BE2C (cell line): ENCODE measurements at places on chromosomes 13 and 19.

GRCh38 chr13:52005841-52006522 lies 5.3 kb downstream of the ATP7B start:
- DNase-seq, result no peak

GRCh38 chr19:2063824-2064223 lies 12.8 kb upstream of the MKNK2 start:
- no peak for DNase-seq

GRCh38 chr13:71866335-71867130 lies 471 bp downstream of the DACH1 start:
- DNase-seq, result peak; percentile 60

GRCh38 chr19:43464134-43464775 lies 1.2 kb downstream of the LYPD3 start:
- peak; percentile 70 for DNase-seq

DNA sequence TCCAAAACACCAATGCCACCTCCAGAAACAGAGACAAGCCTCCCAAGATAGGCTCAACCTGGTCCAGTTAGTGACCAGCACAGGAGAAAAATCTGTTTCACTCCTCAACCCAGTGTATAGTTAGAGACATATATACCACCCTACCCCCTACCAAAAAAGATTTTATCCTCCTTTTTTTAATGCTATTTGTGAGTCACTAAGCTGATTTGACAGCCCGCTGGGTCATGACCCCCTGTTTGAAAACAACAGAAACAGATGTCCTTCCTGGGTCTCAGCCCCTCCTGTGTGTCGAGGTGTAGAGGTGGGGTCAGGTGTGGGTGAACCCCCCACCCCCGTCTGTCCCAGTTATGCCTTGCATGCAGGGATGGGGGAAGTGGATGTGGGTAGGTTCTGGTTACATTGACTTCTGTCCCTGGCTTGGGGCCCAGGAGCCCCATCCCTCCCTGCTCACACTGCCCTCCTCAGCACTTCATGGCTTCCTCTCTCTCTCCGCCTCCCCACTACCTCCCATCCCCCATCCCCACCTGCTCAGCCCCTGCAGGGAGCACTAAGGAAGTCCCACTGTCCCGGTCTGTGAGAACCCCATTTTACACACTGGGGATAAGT lies 14.0 kb upstream of the TOMM40 start:
- no peak for DNase-seq

GRCh38 chr19:42528354-42529247 lies at the start of gene CEACAM1:
Gene CEACAM1 (minus strand): TSS chr19:42528481. CDS start chr19:42528374, 107 bp downstream.
- no peak for DNase-seq

DNA sequence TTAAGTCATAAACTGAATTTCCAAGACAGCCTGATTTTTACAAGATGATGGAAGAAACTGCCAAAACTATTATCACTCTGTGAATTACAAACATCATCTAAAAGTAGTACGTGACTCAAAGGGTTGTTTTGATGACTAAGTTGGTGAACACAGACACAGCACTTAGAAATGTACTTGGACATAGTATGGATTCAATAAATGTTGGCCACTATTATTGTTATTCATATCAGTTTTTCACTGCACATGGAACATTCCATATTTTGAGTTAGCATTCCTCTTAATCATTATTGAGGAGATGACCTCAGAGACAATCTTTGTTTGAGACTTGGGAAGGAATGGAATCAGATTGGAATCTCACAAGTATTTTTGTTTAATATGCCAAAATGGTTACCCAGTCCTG lies 172.9 kb downstream of the OXGR1 start:
- no peak for DNase-seq

DNA sequence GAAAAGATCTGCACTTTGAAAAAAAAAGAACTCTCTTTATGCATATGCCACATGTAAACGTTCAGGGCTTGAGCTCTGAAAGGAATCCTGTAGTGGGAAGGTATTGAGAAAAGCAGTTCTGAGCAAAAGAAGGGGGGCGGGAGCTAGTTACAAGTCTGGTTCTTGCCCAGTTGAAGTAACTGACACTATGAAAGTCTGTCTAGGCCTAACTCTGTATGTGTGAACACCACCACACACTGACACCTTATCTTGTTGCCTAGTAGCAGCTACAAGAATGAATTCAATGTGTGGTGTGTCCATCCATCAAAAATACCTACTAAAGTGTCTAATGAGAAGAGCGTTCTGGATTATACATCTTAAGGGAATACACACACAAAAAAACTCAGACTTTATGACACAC lies 820.6 kb downstream of the DIAPH3 start:
- no peak for DNase-seq

GRCh38 chr13:40061466-40062450 lies 406.3 kb downstream of the COG6 start:
- no peak for DNase-seq

GRCh38 chr13:39317291-39317690 lies 279.0 kb downstream of the NHLRC3 start:
- no peak for DNase-seq

GRCh38 chr19:33813391-33814101 lies 16.9 kb downstream of the KCTD15 start:
- DNase-seq, result peak; percentile 63

GRCh38 chr19:6677883-6678689 lies 8.1 kb upstream of the TNFSF14 start:
- peak; percentile 46 for DNase-seq

DNA sequence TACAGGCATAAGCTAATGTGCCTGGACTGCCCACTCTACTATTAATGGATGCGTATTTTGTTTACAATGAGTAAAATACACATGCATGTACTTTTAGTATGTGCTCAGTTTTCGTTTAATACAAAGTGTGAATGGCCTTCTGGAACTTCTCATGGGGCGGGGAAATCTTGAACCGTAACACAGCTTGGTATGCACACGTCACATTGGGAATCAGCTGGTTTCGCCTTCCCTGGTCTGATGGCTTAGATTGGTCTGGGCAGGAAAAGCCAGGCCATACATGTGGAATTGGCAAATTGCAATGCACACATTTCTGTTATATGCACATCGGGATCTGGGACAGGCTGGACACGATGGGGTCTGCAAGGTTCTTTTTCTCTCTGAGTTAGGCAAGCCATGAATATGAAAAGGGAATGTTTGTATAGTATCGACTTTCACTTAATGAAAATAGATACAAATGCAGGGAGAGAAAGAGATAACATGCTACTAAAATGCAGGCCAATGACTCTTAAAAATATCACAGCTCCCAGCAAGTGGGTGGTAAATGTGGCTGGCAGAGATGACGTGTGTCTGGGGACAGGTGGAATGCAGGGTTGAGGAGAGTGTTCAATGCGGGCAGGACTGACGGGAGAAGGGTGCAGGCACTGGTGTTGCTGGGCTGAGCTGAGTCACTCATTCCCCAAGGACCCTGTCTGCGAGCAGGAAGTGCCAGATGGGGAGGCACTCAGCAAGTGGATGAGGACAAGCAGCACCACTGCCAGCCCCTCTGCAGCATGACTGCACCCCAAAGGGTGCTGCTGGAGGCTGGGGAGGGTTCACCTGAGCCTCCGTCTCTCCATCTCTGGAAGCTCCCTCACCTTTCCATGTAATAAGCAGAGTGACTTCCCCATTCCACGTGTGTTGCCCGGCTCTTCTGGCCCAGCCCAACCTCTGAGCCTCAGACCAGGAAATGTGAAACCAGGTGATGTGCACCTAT lies 204.0 kb upstream of the GPR12 start:
- DNase-seq, result peak; percentile 70

DNA sequence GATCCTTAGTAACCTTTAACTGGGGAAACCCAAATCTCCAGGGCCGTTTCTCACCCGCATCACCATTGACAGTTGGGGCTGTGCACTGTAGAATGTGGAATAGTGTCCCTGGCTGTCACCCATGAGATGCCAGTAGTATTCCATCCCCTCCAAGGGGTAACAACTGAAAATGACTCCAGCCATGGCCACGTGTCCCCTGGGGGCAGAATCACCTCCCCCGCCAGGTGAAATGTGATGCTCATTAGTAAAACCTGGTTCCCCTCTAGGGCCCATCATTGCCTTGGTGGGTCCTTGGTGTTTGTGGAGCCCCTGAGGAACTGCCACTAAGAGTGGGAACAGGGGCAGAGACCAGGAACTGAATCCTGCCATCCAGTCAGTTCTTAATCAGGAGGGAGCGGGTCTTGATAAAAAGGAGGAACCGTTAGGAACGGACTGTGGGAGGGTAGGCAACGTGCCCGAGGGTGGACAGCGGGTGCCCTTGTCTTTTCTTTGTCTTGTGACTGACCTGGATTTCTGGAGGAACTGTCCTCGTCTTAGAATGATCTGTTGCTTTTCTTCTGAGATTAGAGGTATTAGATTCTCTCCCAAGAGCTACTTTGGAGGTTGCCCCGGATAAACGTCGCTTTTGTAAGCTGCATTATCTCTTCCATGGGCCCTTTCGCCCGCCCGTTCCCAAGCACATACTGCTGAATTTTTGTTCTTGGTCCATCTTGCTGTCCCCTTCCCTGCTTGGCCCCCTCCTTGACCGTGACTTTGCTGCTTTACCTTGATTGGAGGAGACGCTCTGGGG lies 3.5 kb downstream of the MYO9B start:
- DNase-seq, result no peak

DNA sequence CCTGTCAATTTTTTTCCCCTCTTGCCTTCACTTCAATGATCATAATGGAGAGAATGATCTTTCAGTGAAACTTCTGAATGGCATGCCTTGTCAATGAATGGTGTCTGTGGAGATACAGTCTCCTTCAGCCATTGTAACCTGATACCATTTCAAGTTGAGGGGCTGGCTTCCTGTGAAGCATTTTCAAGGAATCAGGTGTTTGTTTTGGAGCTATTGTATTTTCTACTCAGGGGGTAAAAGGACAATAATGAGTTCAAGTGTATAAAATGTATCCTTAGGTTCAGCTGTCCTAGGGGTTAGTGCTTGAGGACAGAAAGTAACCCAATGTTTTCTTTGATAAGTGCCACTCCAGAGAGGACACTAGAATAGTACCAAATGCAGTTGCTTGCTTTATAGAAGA lies 23.8 kb upstream of the CBY2 start:
- no peak for DNase-seq

- DNase-seq, result no peak
Observed at GRCh38 chr13:23996456-23996855, 99.2 kb upstream of the C1QTNF9B start.

DNA sequence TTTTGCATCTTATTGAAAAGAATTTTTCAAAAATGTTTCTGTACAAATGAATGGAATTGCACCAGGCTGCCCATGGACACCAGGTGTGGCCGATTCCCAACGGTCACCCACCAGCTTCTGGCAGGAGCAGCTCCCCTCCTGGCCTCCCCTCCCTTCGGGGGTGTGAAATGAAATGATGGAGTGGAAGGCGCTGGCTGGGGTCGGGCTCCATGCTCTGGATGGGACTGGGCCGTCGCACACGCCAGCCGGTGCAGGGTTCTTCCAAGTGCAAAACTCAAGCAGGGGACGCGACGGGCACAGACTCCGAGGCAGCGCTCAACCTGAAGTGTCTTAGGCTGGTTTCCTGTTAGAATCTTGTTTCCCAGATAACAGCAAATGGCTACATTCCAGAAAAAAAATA lies 21.9 kb downstream of the C19orf44 start:
- no peak for DNase-seq

DNA sequence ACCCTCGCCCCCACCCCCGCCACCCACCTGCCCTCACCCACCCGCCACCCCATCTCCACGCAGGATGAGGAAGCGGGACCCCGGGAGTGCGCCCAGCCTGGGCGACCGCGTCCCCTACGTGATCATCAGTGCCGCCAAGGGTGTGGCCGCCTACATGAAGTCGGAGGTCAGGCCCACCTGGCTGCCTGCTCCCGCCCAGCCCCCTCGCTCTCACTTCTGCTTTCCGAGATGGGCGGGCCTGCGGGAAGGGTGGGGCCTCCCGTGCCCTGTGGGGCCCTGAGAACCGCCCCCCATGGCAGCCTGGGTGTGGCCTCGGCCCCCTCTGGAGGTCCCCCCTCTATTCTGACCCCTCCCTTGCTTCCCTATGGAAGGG lies 3.1 kb upstream of the SPIB start:
- DNase-seq, result no peak

- no peak for DNase-seq
Observed at GRCh38 chr13:31035185-31035965, 102.9 kb downstream of the TEX26 start.

DNA sequence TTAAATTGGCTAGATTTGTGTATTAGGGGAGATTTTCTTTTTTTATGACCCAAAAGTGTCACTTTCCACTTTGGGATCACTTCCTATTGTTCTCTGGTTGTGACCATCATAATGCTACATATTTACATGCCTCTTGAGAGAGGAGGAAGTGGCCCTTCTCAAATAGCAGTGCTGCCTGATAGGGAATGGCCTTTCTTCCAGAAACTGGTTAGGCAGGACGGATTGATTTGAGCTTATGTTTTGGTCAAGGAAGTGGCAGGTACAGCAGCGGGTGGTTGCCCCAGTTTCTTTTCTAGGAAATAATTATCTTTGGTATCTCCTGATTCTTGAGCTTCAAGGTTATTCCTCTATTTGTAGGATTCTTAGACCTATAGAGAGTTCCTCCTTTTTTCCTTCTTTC lies 21.9 kb upstream of the WTIP start:
- no peak for DNase-seq

DNA sequence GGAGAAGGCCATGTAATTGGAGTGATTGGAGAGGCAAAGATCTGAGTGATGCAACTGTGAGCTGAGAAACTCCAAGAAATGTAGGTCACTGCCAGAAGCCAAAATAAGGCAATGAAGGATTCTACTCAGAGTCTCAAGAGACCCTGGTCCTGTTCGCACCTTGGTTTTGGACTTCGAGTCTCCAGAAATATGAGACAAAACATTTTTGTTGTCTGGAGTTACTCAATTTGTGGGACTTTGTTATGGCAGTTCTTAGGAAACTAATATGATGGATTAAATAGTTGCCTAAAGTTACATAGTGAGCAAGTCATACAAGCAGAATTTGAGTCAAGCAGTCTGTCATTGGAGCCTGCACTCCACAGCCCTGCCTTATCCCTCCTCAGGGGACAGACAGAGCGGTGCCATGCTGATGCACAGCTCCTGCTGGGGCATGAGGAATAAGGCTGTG lies 104.2 kb downstream of the ITGBL1 start:
- no peak for DNase-seq

DNA sequence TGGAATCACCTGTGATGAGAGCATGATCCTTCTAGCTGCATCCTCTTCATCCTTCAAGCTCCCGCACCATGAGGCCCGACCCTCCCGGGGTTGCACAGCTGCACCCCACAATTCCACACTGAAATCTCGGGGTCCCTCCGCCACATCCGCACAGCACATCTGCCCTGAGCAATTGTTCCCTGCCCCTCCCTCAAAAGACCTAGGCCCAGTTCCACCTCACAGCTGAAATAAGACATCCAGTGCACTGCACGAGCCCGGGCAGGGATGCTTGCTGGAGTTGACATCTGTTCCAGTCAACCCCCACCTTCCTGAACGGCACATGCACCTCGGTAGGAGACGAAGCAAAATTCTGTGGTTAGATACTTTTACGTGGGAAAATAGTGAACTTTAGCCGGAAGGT lies 14.7 kb upstream of the SOX1 start:
- no peak for DNase-seq

- no peak for DNase-seq
Observed at GRCh38 chr19:2627319-2627829, 75.1 kb downstream of the GNG7 start.
